ENCODE measurements at places on chromosomes 1 and 21.
A peak's percentile ranks its signal among the peaks of the same experiment; 100 is the strongest.

GRCh38 chr1:240824238-240824637 is 212.3 kb upstream of the GREM2 start:
- no peak overlapping the region for H3K27ac ChIP-seq
- H3K27me3 ChIP-seq = no peaks in the 10 kb centered on the region
- no peaks in the 10 kb centered on the region for H3K36me3 ChIP-seq
- H3K4me3 ChIP-seq = no peak overlapping the region
- no peak for ATAC-seq
- H3K4me1 ChIP-seq = no peaks in the 10 kb centered on the region

DNA sequence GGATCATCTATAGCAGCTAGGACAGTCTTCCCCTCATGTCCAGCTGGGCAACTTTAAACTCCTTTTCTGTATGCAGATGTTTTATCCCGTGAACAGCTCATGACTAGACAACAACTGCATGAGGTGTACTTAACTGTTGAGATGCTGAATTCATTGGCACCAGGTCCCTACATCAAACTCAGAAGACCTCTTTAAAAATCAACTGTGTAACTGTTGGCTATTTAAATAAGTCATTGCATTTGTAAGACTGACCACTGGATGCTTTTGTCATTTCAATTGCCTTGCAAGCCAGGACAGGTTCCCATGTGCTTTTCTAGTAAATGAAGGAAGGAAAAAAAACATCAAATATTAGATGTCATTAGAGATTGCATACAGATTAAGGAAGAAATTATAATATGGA is 28.3 kb upstream of the GORAB start:
- no peaks in the 10 kb centered on the region for H3K27me3 ChIP-seq
- H3K4me1 ChIP-seq = no peaks in the 10 kb centered on the region
- ATAC-seq = no peak
- no peaks in the 10 kb centered on the region for H3K36me3 ChIP-seq

GRCh38 chr1:53847980-53848379 is 9.9 kb upstream of the NDC1 start:
- H3K36me3 ChIP-seq = no peaks in the 10 kb centered on the region
- H3K4me3 ChIP-seq = no peak overlapping the region
- no peak for ATAC-seq
- no peak overlapping the region for H3K27ac ChIP-seq

DNA sequence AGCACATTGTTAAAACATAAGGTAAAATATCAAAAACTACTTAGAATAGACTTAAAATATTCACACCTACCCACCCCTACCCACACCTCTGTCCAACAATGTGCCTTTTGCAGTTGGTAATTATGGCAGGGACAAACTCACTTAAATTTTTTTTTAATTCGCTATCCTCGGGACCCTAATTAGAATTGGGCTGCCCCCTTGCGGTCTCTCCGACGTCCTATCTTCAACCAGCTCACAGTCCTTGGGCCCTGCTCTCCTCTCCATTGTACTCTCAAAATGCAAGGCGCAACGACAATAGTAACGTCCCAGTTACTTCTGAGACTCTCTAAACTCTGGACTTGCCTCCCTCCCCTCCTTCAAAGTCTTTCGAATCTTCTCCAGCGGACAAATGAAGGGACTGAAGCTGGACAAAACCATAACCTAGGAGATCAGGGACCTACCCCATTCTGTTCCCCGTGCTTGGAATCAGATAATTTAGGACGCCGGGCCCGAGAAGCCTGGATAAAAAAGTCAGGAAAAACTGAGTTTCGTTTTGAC is 1.1 kb upstream of the CIART start:
- no peaks in the 10 kb centered on the region for H3K36me3 ChIP-seq
- H3K27ac ChIP-seq = peak overlapping the region; percentile 97
- peak; percentile 34 for ATAC-seq
- peaks cover 6% of the 10 kb centered on the region for H3K4me1 ChIP-seq
- H3K27me3 ChIP-seq = no peaks in the 10 kb centered on the region
- peak overlapping the region; percentile 68 for H3K4me3 ChIP-seq

- H3K36me3 ChIP-seq = no peaks in the 10 kb centered on the region
- no peaks in the 10 kb centered on the region for H3K27me3 ChIP-seq
- H3K4me1 ChIP-seq = no peaks in the 10 kb centered on the region
- H3K4me3 ChIP-seq = no peak overlapping the region
Measured at GRCh38 chr21:14523234-14523633, 22.9 kb downstream of the SAMSN1 start.

DNA sequence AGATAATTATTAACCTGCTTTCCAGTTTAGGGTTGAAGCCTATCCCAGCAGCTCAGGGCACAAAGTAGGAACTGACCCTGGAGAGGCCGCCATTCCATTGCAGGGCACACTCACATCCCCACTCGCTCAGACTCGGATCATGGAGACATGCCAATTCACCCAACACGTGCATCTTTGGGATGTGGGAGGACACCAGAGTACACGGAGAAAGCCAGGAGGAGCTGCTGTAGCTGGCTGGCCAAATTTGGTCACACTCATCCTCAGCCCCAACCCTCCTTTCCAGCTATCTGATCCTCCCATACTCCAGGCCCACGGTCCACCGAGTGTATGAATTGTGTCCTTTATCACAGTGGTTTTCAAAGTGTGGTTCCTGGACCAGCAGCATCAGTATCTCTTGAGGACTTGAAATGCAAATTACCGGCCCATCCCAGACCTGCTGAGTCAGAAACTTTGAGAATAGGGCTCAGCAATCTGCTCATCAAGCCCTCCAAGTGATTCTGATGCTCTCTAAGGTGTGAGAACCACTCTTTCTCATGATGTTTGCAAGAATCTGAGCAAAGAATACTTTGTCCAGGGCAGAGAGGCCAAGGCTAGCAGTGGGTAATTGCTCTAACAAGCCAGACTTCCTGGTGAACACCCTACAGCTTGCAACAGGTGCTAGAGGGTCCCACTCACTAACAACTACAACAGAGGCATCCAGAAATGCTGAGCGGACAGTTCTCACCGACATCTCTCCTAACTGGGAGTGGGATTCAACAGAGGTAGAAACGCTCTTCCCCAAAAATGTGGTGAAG is 26.3 kb downstream of the IER5 start:
- peaks cover 23% of the 10 kb centered on the region for H3K4me1 ChIP-seq
- no peak overlapping the region for H3K27ac ChIP-seq
- no peaks in the 10 kb centered on the region for H3K27me3 ChIP-seq
- no peak for ATAC-seq
- no peak overlapping the region for H3K4me3 ChIP-seq

DNA sequence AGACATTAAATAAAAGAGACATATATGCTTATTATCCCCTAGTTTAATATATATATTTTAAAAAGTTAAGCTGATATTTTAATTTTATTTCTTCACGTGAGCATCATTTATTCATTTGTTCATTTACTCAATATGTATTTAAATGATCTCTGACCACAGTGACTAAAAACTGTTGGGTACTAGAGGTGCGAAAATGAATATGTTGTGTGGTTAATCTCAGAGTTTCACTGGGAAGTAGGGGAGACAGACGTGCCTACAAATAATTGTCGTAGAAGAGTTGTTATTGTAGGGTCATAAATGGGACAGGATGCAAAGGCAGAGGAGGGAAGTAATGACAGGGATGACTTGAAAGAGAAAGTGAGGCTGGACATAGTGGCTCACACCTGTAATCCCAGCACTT is 213.0 kb upstream of the CACYBP start:
- H3K36me3 ChIP-seq = no peaks in the 10 kb centered on the region
- no peaks in the 10 kb centered on the region for H3K4me1 ChIP-seq
- H3K27ac ChIP-seq = no peak overlapping the region
- H3K27me3 ChIP-seq = no peaks in the 10 kb centered on the region
- no peak overlapping the region for H3K4me3 ChIP-seq

DNA sequence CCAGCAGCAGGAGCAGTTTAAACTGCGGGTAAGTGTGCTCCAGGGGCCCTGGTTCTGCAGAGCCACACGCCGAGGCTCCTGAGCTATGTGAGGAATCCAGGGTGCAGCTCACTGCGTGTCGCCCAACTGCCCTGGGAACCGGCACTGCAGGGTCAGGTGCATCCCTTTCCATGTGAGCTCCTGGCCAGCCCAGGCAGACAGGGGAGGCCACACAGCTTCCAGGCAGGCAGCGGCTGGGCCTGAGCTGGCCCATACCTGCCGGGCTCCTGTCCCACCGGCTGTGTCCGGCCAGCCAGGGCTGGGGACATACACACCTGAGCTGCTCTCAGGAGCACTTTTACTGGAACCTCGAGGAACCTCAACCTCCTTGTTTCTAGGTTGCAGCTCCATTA is 18.6 kb upstream of the COL18A1 start:
- peaks cover 11% of the 10 kb centered on the region for H3K4me1 ChIP-seq
- no peaks in the 10 kb centered on the region for H3K36me3 ChIP-seq
- peaks cover 14% of the 10 kb centered on the region for H3K27me3 ChIP-seq
- ATAC-seq = no peak
- no peak overlapping the region for H3K27ac ChIP-seq

DNA sequence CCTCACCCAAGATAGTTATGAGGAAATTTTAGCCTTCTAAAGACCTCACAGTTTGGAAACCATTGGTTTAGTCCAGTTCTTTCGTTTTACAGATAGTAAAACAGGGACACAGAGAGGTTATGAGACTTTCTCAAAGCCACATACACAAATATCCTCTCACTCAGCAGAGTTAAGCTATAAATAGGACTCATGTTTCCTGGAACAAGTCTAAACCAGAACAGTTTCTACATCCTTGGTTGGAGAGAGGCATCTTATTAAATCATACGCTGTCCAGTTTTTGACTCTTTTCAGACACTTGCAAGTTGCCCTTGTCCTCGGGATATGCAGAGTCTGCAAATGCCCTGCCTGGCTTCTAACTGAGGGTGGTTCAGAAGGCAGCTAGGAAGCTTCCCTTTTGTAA is 462.1 kb upstream of the DEPDC1 start:
- ATAC-seq = no peak
- H3K27me3 ChIP-seq = no peaks in the 10 kb centered on the region
- no peak overlapping the region for H3K27ac ChIP-seq
- no peaks in the 10 kb centered on the region for H3K36me3 ChIP-seq

DNA sequence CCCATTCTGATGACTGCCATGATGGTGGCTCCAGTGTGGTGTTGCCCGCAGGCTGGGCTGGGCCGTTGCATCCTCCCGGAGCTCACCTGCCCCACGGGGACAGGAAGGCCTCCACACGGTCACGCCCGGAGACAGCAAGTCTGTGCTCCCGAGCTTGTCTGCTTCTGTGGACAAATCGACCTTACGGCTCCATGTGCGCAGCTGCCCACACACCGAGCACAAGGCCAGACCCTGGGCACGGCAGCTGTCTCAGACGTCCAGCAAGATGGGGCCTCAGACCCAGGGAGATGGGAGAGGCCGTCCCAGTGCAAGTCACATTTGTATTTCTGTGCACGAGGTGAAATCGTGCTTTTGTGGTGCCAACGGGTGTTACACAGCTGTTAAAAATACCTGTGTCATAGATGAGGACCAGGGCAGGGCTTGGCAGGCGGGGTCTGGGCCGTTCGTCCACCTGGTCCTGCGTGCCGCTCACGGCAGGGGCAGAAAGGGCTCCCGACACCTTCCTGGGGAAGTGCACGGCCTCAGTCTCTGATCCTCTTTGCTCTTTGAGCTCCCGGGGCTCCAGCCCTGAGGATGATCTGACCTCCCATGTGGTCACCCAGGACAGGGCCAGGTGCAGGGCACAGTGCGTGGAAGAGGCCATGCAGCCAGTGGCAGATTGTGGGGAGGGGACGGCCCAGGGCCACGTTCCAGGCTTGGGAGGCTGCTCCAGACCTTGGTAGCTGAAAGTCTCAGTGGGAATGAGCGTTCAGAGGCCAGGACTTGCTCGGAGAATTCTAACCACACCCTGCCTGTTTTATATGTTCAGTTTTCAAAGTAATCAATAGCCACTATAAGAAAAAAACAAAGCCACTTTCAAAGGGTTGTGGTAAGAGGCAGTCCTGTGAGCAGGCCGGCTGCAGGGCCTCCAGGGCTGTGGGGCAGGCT is 13.5 kb downstream of the COL6A1 start:
- H3K27me3 ChIP-seq = no peaks in the 10 kb centered on the region
- H3K4me1 ChIP-seq = peaks cover 95% of the 10 kb centered on the region
- ATAC-seq = no peak
- H3K4me3 ChIP-seq = no peak overlapping the region
- peak overlapping the region; percentile 80 for H3K27ac ChIP-seq
- H3K36me3 ChIP-seq = no peaks in the 10 kb centered on the region

DNA sequence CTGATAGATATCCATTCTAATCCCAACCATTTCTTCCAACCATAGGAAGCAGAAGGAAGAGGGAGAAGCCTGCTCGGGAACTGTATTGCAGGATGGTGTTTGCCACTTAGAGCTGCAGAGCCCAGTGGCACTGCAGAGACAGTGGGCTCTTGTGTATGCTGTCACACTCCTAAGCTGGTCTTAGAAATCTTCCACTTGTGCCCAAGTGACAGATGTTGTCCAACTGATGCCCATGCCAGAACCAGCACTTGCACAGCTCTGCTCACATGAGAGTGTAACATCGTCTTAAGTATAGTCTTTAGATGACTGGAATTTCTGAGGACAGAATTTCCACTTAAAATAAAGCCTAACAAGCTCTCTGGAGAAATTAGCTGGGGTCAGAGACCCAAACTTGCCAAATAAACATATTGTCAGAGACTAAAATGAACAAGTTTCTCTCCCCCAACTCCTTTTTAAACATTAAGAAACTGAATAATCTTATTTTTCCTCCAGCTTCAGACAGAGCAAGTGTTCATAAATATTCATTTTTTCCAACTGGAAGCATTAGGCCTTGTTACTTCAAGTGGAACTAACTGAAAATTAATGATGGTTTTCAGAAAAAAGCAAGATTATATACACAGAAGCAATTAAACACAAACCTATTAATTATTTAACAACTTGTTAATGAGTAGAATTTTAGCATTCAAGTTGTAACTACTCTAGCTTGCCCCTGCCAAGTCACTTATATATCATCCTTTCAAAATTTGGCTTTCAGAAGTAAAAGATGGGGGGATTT is 577.3 kb downstream of the AJAP1 start:
- H3K4me1 ChIP-seq = no peaks in the 10 kb centered on the region
- no peak for ATAC-seq
- H3K36me3 ChIP-seq = no peaks in the 10 kb centered on the region
- H3K4me3 ChIP-seq = no peak overlapping the region
- H3K27me3 ChIP-seq = peaks cover 70% of the 10 kb centered on the region

- H3K36me3 ChIP-seq = no peaks in the 10 kb centered on the region
- H3K4me3 ChIP-seq = no peak overlapping the region
- no peaks in the 10 kb centered on the region for H3K27me3 ChIP-seq
- no peak overlapping the region for H3K27ac ChIP-seq
- ATAC-seq = no peak
- H3K4me1 ChIP-seq = no peaks in the 10 kb centered on the region
Measured at GRCh38 chr1:84771895-84772294, 81.6 kb upstream of the SSX2IP start.

DNA sequence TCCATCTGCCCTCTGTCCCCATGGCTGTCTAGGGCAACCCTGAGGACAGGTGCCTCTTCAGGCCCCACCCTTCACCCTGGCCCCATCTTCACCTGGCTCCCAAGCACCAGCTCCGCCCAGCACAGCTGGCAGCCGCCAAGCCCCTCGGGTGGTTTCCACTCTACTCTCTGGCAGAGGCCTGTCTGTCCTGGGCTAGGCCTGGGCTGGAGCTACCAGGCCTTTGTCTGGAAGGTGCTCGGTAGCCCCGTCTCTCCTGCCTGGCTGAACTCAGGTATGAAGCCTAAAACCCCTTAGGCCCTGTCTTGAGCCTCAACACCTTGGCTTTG is 17.4 kb downstream of the SDC3 start:
- no peaks in the 10 kb centered on the region for H3K27me3 ChIP-seq
- ATAC-seq = no peak
- H3K27ac ChIP-seq = peak overlapping the region; percentile 98
- no peak overlapping the region for H3K4me3 ChIP-seq
- H3K36me3 ChIP-seq = no peaks in the 10 kb centered on the region
- peaks cover 100% of the 10 kb centered on the region for H3K4me1 ChIP-seq

- peaks cover 23% of the 10 kb centered on the region for H3K27me3 ChIP-seq
- peak; percentile 36 for ATAC-seq
- no peak overlapping the region for H3K27ac ChIP-seq
Measured at GRCh38 chr1:206467915-206468314, 2.4 kb upstream of the IKBKE start.
